ENCODE measurements at places on chromosomes 12 and 14. TPM values are rescaled to one million over a fixed set of nuclear protein-coding genes. Genes with fewer than 3 reads are reported as not detected.

- ATAC-seq = no peak
These were observed 66.4 kb downstream of the TESC start for GRCh38 chr12:117032593-117033381.

DNA sequence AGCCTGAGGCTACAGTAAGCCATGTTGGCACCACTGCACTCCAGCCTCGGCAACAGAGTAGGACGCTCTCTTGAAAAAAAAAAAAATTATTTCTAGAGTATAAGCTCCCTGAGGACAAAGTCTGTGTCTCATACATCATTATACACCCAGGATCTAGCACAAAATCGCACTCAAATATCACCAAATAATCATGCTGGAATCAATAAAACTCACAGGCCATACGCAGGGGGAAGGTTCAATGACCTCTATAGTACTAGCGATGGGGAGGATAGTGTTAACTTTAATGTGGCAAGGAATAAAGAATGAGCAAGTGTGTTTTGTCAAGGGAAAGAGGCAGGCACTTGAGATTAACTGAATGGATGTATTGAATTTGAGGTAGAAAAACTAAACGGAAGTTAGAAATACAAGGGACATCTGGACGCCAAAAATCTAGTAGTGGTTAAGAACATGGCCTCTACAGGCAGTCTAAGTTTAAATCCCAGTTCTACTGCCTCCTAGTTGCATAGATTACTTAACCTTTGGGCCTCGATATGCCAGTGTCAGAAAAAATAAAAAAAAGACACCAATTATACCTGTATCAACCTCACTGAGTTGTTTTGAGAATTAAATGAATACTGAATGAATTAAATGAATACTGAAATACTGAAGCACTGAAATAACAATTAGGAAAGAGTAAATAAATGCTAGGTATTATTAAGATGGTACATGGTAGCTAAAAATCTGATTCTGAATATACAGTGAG is 4.4 kb upstream of the AP4S1 start:
- no peak for ATAC-seq

DNA sequence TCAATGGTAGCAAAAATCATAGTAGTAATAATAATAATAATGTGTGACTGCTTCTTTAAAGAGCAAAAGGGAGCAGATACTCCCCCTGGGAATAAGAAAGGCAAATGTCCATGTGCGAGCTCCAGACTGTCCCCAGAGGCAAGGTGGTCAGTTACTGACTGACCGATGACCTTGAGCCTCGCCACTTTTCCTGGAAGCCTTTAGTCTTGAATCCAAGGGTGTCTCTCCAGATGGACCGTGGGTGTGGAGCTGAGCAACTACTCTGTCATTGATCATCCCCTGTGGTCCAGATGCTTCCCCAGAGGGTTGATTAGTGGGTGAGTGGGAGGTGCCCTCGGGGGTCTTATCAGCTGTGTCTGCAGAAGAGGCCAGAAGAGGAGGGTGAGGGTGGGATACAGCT is 418.5 kb upstream of the TBX3 start:
- no peak for ATAC-seq

- no peak for ATAC-seq
These were observed 525.3 kb upstream of the NOVA1 start for GRCh38 chr14:27123162-27123561.

GRCh38 chr14:97149775-97150174 is 352.6 kb downstream of the VRK1 start:
- no peak for ATAC-seq

DNA sequence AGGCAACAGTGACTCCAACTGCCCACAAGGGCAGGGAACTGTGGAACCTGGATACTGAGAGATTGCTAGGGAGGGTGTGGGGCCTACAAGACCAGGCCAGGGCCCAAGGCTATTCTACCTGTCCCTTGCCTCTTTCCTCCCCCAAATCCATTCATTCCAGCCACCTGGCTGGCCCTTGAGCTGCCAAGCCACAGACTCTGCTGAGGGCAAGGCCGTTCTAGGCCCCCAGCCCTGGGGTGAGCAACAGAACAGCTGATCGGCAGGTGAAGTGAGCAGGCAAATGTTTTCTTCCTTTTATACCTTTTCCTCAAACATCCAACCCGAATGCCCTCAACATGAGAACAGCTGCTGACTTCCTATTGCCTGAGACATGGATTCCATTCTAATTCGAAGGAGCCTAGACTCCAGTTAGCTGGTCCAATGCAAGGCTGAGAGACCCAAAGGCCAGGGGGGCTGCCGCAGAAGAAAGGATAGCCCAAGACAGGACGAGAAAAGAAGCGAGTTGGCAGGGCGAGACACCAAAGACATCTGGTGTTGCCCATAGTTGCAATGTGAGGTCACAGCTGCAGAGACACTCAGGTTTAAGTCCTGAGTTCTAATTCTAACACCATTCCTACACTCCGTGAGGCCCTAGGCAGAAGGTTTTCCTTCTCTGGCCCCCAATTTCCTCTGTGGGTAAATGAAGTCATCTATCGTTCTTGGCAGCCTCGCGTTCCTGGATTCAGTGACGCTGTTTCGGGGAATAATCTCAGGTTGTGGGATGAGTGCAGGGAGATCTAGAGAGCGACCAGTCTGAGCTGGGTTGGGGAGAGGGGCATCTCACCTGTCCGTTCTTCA is 1.7 kb downstream of the C1QL4 start:
- no peak for ATAC-seq

- no peak for ATAC-seq
These were observed 263.9 kb upstream of the RTL1 start for GRCh38 chr14:101167428-101167827.

DNA sequence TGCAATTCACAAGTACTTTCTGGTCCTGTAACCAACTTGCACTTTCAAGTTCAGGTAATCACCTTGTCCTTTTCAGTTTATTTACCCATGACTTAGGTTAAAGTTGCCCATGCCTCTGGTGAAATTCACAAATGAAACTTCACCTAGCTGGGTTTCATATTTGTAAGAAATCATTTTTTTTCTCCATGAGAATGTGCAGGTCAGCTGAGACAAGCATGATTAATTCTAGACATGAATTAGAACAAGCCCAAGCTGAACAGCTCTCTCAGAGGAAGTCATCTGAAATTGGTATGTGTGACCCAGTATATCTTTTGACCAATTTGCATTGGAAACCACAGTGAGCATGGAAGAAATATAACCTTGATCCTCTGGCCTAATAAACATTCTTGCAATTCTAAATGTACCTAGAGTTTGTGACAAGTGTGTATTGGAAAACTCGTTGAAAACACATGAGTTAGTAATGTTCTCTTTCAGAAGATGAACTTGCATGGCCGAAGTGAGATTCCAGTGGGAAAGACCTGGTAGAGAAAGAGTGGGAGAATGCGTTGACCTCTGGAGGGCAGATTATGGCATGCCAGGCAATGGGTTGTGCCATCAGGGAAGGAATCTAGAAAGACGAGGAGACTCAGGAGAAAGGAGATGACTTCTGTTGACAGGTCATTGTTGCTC is 486.5 kb downstream of the ZFP36L1 start:
- no peak for ATAC-seq

GRCh38 chr12:123595729-123596128 is 6.2 kb upstream of the DDX55 start:
- no peak for ATAC-seq

DNA sequence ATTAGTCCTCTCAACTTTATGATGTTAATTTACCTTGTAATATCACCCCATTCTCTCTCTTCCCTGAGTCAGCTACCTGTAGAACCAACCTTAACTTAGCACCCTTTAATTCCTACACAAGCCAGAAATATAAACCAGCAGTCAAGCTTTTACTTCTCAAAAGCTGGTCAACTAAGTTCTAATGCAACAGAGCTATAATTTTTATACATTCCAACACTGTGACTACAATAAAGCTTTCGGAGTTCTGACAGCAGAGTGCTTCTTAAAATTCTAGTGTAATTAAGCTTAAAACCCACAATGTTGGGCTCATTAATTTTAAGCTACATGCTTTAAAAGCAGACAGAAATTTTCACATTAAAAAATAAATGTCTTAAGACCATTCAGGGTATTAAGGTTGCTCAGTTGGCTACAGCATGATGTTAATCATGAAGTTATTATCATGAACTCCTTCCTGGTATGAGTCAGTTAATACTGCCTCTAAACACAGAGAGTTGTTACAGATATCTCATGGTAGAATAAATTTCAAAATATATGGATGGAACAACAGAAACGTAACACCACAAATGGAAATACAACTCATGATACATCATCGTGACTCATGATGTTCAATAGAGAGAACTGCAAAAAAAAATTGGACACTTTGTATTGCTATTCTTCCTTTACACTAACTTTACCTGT is 126.7 kb downstream of the EPS8 start:
- no peak for ATAC-seq

- ATAC-seq = no peak
These were observed 1.7 kb downstream of the CCND2 start for GRCh38 chr12:4275016-4275869.

DNA sequence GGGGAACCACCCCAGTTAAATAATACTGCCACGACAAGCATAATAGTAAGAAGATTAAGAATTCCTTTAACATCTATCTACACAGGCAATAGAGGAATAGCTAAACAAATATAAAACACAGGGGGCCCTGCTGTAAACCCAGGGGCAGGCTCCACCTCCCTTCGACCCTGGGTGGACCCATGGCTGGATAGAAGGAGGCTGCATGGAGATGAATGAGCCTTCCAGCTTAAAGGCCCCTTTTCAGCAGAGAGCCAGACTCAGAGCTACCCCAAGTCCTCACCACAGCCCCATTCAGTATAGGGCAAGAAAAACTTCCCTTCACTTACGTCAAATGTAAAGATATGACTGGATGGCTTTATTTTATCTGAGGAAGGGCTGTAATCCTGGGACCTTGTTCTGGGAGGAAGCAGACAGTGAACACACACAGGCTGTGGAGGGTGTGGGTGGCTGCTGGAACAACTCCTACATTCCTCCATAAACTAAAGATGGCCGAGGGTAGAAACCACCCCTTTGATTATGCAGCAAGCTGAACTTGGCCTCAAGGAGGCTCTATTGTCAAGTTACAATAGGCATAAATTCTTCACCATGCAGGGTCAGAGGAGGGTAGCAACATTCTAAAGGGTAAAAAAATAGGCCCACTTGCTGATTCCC is 30.4 kb downstream of the NUAK1 start:
- ATAC-seq = no peak

The TSFM gene
- 63.8 TPM for total RNA-seq

The ESRRB gene
- total RNA-seq = 0.34 TPM

The CMA1 gene
- 0.80 TPM for total RNA-seq

The IFNG-AS1 gene
- total RNA-seq = not detected

The CTSG gene
- not detected for total RNA-seq

The WASHC4 gene
- total RNA-seq = 41.0 TPM

The FAM181A gene
- not detected for total RNA-seq

Data from activated T-helper 17 cell treated with anti-CD3 and anti-CD28 coated beads, Interleukin-2, amount 50 U/mL, for 72 hours (primary cell).